Adrenal gland (tissue), 19 donors: ENCODE measurements at places on chromosomes 7 and 10. TPM values are rescaled to one million over a fixed set of nuclear protein-coding genes. Genes with fewer than 3 reads are reported as not detected.

Gene CYP3A7
- total RNA-seq, result 1.2 TPM

Gene CDH23
- total RNA-seq, result 7.2 TPM

Gene ICA1
- not detected for total RNA-seq

Gene CHRM2
- total RNA-seq, result 0.28 TPM

Gene MMP21
- total RNA-seq, result not detected

Gene PRRT4
- 1.2 TPM for total RNA-seq

Gene PGAM1
- total RNA-seq, result 518 TPM

Gene POU6F2
- not detected for total RNA-seq

Gene GPC2
- total RNA-seq, result 1.9 TPM

Gene PHYHIPL
- 48.6 TPM for total RNA-seq

Gene TRIL
- total RNA-seq, result 8.2 TPM

Gene EPDR1
- total RNA-seq, result 133 TPM

Gene STOX1
- total RNA-seq, result 16.5 TPM

Gene SNCG
- total RNA-seq, result 389 TPM

Gene CUBN
- 0.41 TPM for total RNA-seq

Gene NEUROD6
- total RNA-seq, result not detected

Gene MUC3A
- 0.38 TPM for total RNA-seq

Gene IDI2
- not detected for total RNA-seq

Gene SLC26A4
- total RNA-seq, result 0.42 TPM

Gene NRP1
- total RNA-seq, result 139 TPM

Gene STEAP4
- 200 TPM for total RNA-seq

Gene CTTNBP2
- 6.7 TPM for total RNA-seq

Gene CRPPA
- 3.7 TPM for total RNA-seq

Gene NXPH1
- total RNA-seq, result 54.5 TPM

Gene BICC1
- total RNA-seq, result 14.3 TPM

Gene MSMB
- total RNA-seq, result not detected

Gene EVX1
- 1.3 TPM for total RNA-seq

Gene CTNNA3
- total RNA-seq, result 1.3 TPM
